DMS53 (cell line): ENCODE measurements at places on chromosomes 2 and 18.
A peak's percentile ranks its signal among the peaks of the same experiment; 100 is the strongest.

DNA sequence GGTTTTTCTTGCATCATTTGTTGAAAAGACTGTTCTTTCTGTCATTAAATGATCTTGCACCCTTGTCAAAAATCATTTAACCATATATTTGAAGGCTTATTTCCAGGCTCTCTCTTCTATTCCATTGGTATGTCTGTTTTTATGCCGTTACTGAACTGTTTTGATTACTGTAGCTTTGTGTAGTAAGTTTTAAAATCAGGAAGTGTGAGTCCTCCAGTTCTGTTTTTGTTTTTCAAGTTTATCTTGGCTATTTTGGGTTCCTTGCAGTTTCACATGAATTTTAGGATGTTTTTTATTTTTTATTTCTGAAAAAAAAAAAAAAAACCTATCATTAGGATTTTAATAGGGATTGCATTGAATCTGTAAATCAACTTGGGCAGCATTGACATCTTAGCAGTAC, 39.0 kb downstream of the SLC39A10 start:
- DNase-seq, result no peak

- no peak for DNase-seq
Observed at GRCh38 chr18:41486575-41486974, 468.5 kb upstream of the PIK3C3 start.

GRCh38 chr2:196322973-196323810, 151.8 kb upstream of the STK17B start:
- DNase-seq, result no peak

DNA sequence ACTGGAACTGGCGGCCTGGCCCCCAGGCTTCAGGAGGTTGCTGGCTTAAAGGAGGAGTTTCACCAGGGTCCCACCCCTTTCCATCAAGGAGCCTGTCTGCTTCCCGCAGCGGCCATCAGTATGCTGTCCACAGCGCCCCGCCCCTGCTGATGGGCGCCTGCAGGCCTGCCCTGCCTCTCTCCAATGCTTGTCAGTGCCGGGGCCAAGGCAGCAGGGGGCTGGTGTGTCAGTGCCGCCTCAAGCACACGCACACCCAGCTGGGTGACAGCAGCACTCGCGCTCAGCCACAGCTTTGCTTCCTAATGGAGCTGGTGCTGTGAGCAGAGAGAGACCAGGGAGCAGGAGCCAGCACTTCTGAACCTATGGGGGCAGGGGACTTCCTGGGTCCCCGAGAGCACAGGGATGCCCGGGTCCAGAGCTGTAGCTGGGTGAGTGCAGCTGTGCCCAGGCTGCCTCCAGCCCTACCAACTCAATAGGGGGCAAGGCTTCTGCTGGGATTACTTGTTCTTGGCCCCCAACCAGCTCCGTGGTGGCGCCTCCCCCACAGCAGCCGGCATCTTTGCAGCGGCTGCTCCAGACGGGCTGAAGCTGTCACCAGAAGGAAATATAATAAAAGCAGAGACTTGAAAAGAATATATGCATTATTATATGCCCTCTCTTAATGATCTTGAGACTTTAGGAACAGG, 377.2 kb upstream of the LRATD1 start:
- DNase-seq, result no peak

DNA sequence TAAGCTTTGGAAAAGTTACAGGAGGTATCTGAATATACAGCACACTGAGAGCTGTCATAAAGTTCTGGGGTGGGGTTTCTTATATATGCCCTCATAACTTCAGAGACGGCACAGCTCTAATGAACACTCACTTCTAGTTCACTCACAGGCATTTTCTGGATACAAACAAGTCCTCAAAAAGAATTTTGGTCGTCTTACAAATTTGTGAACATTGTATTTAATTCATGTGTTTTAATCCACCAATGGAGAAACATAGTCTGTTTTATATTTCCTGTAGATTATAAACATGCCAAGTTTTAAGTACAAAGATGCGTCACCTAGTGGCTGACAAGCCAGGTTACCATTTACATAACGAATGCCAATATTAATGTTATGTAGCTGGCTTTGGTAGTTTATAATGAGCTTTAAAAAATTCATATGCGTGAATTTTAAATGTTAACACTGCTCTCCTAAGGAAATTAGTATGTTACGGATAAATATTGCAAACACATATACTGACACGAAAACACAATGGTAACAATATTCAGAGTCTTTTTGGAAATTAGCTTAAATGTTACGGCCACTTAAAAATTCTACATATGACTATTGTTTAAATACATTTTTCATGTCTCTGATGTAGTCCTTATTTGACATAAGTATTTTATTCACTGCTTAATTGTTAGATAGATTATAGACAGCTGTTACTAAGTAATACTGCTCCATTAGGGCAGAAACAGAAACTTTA, 2.5 kb downstream of the COL3A1 start:
- DNase-seq, result no peak

- no peak for DNase-seq
Observed at GRCh38 chr18:24220318-24220688, 81.4 kb downstream of the CABYR start.

DNA sequence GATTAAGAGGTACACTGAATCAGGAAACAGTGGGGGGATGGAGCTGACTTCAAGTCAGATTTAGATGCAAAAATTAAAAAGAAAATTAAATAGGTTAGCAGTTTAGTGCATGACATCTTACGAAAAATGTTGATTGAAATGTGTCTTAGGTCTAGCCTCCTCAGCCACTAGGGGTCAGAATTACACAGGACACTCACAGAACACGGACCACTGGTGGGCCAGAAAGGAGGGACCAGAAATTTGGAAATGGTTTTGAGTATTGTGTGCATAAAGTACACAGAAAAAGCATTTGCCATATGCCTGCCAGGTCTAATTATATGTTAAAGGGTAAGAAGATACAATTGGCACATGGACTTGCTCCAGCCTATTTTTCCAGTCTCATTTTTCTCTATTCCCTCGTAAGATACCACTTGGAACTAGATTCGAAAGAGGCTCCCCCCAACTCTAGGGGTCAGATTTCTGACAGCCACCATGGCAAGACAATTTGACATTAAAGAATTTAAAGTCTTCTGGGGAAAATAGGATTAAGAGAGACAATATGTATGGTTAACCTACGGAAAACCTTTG, 550.2 kb upstream of the SETBP1 start:
- peak; percentile 76 for DNase-seq

DNA sequence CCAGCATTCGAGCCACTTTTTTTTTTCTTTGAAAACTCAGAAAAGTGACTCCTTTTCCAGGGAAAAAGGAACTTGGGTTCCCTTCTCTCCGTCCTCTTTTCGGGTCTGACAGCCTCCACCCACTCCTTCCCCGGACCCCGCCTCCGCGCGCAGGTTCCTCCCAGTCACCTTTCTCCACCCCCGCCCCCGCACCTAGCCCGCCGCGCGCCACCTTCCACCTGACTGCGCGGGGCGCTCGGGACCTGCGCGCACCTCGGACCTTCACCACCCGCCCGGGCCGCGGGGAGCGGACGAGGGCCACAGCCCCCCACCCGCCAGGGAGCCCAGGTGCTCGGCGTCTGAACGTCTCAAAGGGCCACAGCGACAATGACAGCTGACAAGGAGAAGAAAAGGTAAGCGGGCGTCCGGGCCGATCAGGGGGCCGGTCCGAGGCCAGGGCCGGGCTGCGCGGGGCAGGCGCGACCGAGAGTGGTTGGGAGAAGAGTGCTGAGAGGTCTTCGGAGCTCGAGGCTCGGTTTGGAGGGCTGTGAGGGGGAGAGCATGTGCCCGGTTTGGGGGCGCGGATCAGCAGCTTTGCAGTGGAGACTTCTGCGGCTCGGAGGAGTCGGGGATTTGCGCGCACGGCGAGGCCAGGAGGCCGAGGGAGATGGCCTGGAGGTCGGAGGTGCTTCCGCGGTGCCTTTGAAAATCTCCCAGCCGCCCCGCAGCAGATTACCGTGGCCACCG, 502 bp downstream of the EPAS1 start:
- DNase-seq, result peak; percentile 91

- no peak for DNase-seq
Observed at GRCh38 chr2:146374505-146374904, 1470.3 kb upstream of the ACVR2A start.

GRCh38 chr2:204219196-204219595, 282.6 kb downstream of the ICOS start:
- no peak for DNase-seq

GRCh38 chr2:17604050-17604449, 63.6 kb downstream of the VSNL1 start:
- DNase-seq, result no peak

DNA sequence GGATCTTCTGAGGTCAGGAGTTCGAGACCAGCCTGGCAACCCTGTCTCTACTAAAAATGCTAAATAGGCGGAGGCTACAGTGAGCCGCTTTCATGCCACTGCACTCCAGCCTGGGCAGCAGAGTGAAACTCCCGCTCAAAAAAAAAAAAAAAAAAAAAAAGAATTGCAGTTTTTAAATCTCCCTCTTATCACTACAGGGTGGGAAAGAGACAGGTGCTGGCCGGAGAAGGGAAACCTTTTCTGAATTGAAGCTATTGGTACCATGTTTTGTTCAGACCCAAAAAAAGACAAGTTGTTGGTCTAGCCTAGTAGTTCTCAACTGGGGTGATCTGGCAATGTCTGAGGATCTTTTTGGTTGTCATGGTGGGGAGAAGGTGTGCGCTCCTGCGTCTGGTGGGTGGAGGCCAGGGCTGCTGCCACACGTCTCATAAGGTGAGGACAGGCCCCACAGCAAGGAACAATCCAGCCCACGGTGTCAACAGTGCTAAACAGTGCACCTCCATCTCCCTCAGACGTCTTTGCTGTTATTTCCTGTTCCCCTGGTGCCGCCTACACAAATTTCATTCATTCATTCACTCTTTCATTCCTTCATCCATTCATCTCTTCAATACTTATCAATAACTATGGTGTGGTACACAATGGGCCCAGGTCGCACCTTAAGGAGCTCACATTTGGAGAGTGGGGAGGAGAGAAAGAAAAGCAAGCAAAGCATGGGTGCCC, 28.8 kb upstream of the ODC1 start:
- DNase-seq, result no peak

DNA sequence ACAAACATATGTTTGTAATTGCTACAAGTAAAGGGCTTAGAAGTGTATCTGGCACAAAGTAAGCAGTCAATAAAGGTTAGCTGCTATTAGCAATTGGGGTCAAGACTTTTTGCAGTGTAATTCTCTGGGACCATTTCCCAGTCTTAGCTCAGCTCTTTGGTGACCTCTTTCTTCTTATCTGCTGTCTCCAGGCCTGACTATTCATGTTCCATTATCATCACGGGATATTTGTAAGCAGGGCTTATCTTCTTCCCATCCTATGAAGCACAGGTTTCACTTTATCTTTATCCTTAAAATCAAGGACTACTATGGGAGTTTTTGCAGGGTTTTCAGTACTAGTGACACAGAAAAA, 131.7 kb downstream of the DOCK10 start:
- DNase-seq, result no peak
